ENCODE measurements at places on chromosomes 16 and 17. TPM values are rescaled to one million over a fixed set of nuclear protein-coding genes. Genes with fewer than 3 reads are reported as not detected.
A peak's percentile ranks its signal among the peaks of the same experiment; 100 is the strongest.

The CCL2 gene
- total RNA-seq: 5.3 TPM

The MYH2 gene
- not detected for total RNA-seq

The TPPP3 gene
- total RNA-seq: 34.6 TPM

GRCh38 chr16:31354394-31355291 lies at the start of gene ITGAX:
Gene ITGAX (plus strand): TSS chr16:31355176. CDS start chr16:31355255, 79 bp downstream.
- DNase-seq: no peak
- H3K27ac ChIP-seq: no peak within 1 kb of the TSS
- H3K36me3 ChIP-seq: no peaks in the 10 kb centered on the region
- H3K4me1 ChIP-seq: peaks cover 3% of the 10 kb centered on the region
- no peaks in the 10 kb centered on the region for H3K27me3 ChIP-seq

GRCh38 chr17:81842725-81843504 lies 8.1 kb upstream of the PPP1R27 start:
- H3K4me3 ChIP-seq: no peak overlapping the region
- H3K36me3 ChIP-seq: peaks cover 56% of the 10 kb centered on the region
- H3K27me3 ChIP-seq: no peaks in the 10 kb centered on the region

DNA sequence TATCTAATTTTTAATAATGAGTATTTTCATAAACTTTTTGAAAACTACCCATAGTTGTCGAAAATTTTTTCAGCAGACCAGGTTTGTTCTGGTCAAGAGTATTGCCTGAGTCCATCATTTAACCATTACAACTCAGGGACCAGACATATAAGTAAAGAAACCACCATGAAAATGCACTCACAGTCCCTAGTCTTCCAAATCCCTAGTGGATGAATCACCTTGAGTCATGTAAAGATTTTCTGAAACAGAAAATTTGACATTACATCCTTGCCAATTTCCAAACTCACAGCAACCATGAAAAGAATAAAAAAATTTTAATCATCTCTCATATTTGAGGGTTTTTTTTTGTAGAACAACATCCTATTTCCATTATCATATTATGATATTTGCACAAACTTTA lies 1337.5 kb upstream of the CDH8 start:
- no peak overlapping the region for H3K27ac ChIP-seq
- H3K4me1 ChIP-seq: no peaks in the 10 kb centered on the region
- H3K27me3 ChIP-seq: peaks cover 4% of the 10 kb centered on the region
- no peaks in the 10 kb centered on the region for H3K36me3 ChIP-seq
- DNase-seq: no peak

GRCh38 chr16:52383119-52383518 lies 163.8 kb downstream of the TOX3 start:
- H3K4me3 ChIP-seq: no peak overlapping the region
- no peak overlapping the region for H3K27ac ChIP-seq
- H3K27me3 ChIP-seq: no peaks in the 10 kb centered on the region
- peaks cover 27% of the 10 kb centered on the region for H3K4me1 ChIP-seq
- no peak for DNase-seq
- H3K36me3 ChIP-seq: no peaks in the 10 kb centered on the region

The DNAI2 gene
- total RNA-seq: not detected

DNA sequence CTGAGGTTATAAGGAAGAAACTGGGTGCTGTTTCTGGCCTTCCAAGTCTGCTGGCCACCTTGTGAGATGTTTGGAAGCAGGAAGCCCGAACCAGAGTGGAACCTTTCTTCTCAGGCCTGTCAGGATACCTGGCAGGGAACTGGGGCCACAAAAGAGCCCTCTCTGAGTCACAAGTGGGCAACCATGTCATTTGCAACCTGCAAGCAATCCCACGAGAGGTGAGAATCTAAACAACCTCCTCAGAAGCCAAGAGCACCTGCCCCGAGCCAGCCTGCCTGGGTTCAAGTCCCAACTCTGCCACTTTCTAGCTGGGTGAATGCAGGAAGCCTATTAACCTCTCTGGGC lies 3.3 kb downstream of the COTL1 start:
- peaks cover 3% of the 10 kb centered on the region for H3K4me1 ChIP-seq
- H3K4me3 ChIP-seq: no peak overlapping the region
- H3K27ac ChIP-seq: no peak overlapping the region
- no peaks in the 10 kb centered on the region for H3K36me3 ChIP-seq

The ETV4 gene
- total RNA-seq: 70.4 TPM

DNA sequence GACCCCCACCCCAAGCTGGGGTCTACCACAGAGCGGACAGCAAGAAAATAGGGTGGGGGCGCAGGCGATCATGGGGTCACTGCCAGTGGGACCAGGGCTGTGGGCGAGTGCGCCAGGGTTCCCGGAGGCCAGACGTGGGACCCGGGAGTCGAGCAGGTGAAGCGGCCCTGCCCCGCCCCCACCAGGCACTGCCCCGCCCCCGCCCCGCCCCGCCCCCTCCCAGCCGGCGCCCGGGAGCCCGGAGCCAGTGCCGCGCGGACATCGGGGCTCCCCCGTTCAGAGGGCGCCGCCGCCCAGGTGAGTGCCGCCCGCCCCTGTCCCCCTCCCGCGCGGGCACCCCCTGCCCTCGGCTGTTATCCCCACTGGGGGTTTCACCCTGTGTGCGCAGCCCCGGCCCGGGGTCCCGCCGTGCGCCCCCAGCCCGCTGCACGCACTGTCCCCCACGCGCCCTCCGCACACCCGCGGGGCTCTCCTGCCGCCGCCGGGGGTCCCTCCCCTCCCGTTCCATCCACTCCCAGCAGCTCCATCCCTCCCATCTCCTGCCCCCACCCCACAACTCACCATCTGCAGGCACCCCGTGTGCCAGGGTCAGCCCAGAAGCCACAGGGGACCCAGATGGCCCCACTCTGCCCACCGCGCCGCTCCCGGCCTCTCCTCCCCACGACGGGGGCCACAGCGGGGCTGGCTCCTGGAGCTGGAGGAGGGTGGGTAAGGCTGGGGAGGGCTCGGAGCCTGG lies at the start of gene SSTR5:
Gene SSTR5 (plus strand): TSS at position 222 of the 736 bp plus-strand sequence. CDS start 6,122 bp downstream, outside the sequence.
- peaks cover 25% of the 10 kb centered on the region for H3K4me1 ChIP-seq
- H3K36me3 ChIP-seq: no peaks in the 10 kb centered on the region
- DNase-seq: no peak
- no peak within 1 kb of the TSS for H3K27ac ChIP-seq
- H3K4me3 ChIP-seq: no peak within 1 kb of the TSS
- H3K27me3 ChIP-seq: peaks cover 3% of the 10 kb centered on the region

The NPIPB9 gene
- total RNA-seq: 1.1 TPM

- H3K27ac ChIP-seq: peak overlapping the region; percentile 93
- peak; percentile 32 for DNase-seq
- no peak overlapping the region for H3K4me3 ChIP-seq
- H3K27me3 ChIP-seq: no peaks in the 10 kb centered on the region
- H3K36me3 ChIP-seq: no peaks in the 10 kb centered on the region
Measured at GRCh38 chr16:66471264-66471663, 44.2 kb downstream of the BEAN1 start.

The CPHXL2 gene
- not detected for total RNA-seq

GRCh38 chr17:78374189-78374588 lies 4.3 kb upstream of the PGS1 start:
- H3K36me3 ChIP-seq: no peaks in the 10 kb centered on the region
- no peak for DNase-seq
- no peak overlapping the region for H3K4me3 ChIP-seq
- peak overlapping the region; percentile 91 for H3K27ac ChIP-seq
- no peaks in the 10 kb centered on the region for H3K27me3 ChIP-seq

The PITPNM3 gene
- 39.7 TPM for total RNA-seq

DNA sequence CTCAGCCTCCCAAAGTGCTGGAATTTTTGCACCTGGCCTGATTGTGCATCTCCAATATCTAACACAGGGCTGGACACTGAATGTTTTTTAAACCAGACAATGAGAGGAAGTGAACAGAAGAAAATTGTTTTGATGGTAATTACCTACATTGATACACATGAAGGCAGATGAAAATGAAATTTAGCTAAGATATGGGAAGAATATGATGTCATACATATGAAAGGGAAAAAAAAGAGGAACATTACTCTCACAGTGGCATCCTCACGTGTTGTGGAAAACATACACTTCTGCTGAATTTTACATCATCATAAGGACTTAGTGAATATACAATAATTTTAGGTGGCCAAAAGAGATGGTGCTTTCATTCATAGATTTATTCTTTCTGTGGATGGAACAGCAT lies 111.7 kb downstream of the SYCE1L start:
- no peak overlapping the region for H3K27ac ChIP-seq
- no peak for DNase-seq
- no peaks in the 10 kb centered on the region for H3K27me3 ChIP-seq
- no peaks in the 10 kb centered on the region for H3K36me3 ChIP-seq
- H3K4me1 ChIP-seq: no peaks in the 10 kb centered on the region
- no peak overlapping the region for H3K4me3 ChIP-seq

- DNase-seq: no peak
- peak overlapping the region; percentile 96 for H3K27ac ChIP-seq
Measured at GRCh38 chr17:57579245-57579644, 165.9 kb downstream of the CCDC182 start.

The TXNDC17 gene
- 62.0 TPM for total RNA-seq

- H3K4me1 ChIP-seq: 0 out of 2 replicates have a peak, but pooled peaks cover 4% of the 10 kb centered on the region
- H3K27ac ChIP-seq: no peak overlapping the region
- H3K36me3 ChIP-seq: no peaks in the 10 kb centered on the region
- peak; percentile 18 for DNase-seq
Measured at GRCh38 chr17:61002316-61002736, 324.7 kb downstream of the BCAS3 start.

Data from SJCRH30 (cell line).